NK-92 treated with Interleukin-12 subunit alpha and Interleukin-12 subunit beta, amount 100 ng/mL, for 24 hours (cell line): ENCODE measurements at places on chromosomes 1 and 21.

DNA sequence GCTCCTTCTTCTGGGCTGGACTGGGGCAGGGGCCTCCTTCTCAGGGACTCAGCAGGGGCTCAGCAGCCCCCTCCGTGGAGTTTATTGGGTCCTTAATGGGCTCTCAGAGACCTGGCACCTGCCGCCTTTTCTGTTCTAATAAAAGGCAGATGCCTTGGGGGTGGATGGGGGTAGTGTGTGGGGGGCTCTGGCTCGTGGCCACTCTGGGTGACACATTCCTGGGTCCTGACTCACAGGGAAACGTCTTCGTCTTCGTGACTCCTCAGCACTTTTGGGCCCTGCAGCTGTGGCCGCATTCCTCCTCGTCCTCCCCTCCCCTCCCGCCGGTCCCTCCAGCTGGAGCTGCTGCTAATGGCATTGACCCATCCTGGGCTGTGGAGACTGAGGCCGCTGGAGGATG is 107.8 kb upstream of the WNT4 start:
- no peak for DNase-seq

GRCh38 chr1:233960386-233960785 is 55.9 kb downstream of the SLC35F3 start:
- DNase-seq: no peak

GRCh38 chr1:24605534-24606295 is 37.4 kb upstream of the SRRM1 start:
- no peak for DNase-seq

GRCh38 chr1:3890389-3891328 is 9.4 kb downstream of the C1orf174 start:
- DNase-seq: no peak

- no peak for DNase-seq
Measured at GRCh38 chr1:89363196-89363595, 663 bp upstream of the GBP6 start.

- DNase-seq: no peak
Measured at GRCh38 chr1:172630056-172630818, 28.7 kb upstream of the FASLG start.

DNA sequence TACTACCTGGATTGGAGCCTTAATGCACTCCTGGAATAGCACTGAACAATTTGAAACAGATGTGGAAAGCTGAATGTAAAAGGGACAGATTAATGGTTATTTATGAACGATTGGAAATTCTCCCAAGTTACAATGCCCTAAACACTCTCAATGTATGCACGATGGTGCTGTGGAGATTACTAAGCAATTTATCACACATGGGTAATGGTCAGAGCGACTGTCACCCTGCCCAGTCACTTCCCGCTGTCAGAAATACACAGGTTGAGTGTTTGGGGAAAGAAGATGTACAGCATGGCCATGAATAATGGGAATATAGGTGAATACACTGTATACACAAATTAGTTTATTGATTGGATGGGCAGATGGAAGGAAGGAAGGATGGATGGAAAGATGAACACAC is 342.4 kb downstream of the VAV3 start:
- DNase-seq: no peak

DNA sequence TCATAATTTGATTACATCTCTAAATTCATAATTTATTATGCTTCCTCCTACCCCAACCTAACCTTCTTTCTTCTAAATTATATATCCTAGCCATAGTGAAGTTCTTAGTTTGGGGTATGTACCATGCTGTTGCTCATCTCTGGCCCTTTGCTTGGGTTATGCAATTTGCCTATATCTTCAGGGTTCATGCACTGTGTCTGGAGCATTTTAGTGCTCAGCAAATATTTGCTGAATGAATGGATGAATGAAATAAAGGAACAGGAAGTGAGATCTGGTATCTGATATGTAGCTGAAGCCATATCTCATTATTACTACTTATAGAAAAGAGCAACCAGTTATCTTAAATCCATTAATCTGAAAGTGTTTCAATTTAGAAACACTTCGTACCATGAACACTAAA is 137.6 kb downstream of the GPATCH2 start:
- DNase-seq: no peak

GRCh38 chr1:231162970-231163829 is 1.3 kb downstream of the TRIM67 start:
- DNase-seq: no peak

GRCh38 chr1:168505006-168505405 is 38.8 kb downstream of the XCL2 start:
- DNase-seq: no peak

GRCh38 chr1:154843636-154844296 is 26.3 kb downstream of the KCNN3 start:
- DNase-seq: no peak

DNA sequence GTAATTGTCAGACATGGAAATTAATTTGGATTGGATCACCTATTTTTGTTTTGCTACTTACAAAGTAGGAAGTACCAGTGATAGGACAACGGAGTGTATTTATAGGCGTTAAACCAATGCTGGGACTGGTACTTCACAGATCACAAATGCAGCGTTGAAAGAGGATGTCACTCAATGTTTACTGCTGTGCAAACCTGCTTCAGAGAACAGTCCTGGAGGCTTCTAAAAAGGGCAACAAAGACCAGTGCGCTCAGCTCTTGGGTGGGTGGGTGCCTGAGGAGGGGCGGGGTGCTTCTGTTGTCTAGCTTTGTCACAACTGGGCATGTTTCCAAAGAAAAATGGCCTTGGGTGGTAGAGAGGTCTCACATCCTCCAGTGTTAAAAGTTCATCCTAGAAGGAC is 2.1 kb downstream of the C1orf21 start:
- DNase-seq: no peak

GRCh38 chr1:223819730-223820514 is 25.8 kb downstream of the TP53BP2 start:
- no peak for DNase-seq

- no peak for DNase-seq
Measured at GRCh38 chr1:8238141-8239038, 79.5 kb upstream of the SLC45A1 start.

GRCh38 chr1:99613716-99614115 is 32.2 kb upstream of the PALMD start:
- no peak for DNase-seq

DNA sequence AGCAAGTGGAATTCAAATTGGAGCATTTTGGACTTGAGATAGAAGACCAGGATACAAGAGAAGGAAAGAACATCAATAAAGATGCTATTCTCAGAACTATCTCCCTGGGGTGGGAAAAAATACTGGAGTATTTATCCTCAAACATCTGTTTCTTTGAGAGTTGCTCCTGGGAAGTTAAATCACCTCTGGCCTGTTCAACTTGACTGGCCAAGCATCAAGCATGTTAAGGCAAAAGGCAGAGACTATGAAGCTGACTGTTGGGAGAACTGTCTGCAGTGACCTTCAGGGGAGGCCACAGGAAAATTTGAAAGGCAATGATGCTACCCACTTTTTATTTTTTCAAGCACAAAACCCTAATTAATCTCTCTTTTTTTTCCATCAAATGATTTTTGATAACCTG is 239.0 kb downstream of the NTNG1 start:
- no peak for DNase-seq

DNA sequence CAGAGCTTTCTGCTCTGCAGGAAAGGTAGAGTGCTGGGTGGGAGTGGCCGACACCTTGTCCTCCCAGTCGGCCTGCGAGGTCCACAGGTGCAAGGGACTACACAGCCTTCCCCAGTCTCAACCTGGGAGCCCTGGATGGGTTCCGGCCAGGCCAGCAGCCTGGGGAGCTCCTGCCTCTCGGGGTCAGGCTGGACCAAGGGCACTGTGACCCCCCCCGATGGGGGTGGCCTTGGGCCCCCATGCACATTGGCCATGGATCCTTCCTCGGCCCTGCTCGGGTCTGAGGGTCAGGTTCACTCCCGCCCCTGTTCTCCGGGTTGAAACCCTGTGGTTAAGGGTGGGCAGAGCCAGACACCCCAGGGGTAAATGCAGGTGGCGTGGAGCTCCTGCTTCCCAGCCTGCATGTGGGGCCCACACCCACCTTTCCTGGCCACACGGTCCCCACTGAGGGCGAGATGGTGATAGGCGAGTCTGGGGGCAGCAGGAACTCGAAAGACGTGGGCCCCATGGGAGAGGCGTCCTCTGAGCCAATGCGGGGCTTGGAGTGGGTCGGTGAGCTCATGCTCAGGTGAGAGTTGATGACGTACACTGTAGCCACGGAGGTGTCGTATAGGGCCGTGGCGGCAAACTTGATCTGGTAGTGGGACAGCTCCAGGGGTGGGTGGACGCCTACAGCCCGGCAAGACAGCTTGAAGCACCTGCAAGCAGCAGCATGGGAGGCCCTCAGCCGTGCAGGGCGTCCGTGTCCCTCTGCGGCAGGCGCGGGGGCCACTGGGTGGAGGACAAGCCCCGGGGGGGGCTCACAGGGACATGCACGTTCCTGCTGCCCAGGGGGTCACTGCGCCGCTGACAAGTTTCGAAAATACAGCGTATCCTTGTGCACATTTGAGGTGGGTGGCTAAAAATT is 10.8 kb upstream of the TMEM52 start:
- no peak for DNase-seq

DNA sequence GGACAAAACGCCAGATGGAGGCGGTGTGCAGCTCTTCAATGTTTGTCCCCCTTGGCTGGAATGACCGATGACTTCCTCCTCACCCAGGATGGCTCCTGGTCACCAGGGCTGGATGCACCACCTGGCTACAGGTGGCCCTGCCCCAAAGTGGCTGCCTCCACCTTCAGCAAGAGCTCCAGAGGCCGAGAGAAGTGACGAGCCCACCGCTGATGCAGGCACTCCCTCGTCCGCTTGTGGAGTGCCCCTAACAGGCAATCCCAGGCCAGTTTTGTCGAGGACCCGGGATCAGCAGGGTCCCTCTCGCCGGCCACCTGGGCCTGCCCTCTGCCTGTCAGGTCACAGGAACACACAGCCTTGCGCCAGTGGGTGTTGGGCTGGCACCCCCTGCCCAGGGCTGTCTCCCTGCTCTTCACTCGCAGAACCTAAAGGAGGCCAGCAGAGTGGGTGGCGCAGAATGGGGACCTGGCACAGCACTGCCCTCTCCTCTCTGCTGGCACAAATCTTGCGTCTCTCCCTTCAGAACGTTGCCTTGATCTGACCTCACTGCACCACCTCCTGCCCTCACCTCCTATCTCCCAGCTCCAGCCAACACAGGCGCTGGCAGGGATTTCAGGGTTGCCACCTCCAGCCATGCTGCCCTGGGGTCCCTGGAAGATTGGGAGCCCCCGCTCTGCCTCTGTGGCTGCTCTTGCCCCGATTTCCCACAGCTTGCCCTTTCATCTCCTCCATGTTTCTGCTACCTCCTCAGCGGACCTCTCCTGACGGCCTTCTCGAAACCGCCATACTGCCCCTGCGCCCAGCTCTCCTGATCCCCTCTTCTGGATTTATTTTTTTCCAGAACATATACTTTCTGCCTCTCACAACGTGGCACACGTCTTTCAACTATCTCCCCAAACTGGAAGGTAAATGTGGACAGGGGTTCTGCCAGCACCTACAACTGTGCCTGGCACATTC is 38.6 kb downstream of the SLC45A1 start:
- no peak for DNase-seq

DNA sequence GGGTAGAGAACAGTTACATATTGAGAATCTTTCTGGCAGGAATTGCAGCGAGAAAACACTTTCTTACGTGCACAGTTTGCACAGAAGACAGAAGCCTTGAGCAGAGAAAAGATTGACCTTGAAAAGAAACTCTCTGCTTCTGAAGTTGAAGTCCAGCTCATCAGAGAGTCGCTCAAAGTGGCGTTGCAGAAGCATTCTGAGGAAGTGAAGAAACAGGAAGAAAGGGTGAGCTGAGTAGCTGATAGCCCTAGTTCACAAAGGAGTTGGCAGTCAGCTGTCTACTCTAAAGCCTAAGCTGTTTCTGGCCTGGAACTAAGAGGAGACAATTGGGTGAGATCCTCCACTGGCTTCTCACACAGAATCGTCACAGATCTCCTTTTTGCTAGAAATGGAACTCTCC is 20.3 kb upstream of the SH3BGRL3 start:
- no peak for DNase-seq

GRCh38 chr1:201126832-201127754 is at the start of gene ASCL5:
TSS of gene ASCL5 (minus strand) at chr1:201127184. CDS start at chr1:201115372, 11,812 bp downstream.
- no peak for DNase-seq

- DNase-seq: no peak
Measured at GRCh38 chr1:205030896-205031295, 12.1 kb upstream of the CNTN2 start.

DNA sequence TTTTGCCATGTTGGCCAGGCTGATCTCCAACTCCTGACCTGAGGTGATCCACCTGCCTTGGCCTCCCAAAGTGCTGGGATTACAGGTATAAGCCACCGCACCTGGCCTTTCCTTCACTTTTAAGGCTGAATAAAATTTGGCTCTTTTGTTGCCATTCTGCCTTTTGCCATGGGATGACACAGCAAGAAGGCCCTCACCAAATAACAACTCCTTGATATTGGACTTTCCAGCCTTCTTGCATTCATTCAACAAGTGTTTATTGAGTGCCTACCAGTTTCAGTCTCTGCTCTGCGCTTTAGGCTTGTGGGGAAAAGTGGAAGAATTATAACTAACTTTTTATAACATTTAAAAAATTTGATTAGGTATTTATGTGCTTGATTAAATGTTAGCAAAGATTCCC is 1.9 kb upstream of the NVL start:
- no peak for DNase-seq

- no peak for DNase-seq
Measured at GRCh38 chr1:24027838-24028468, 47.8 kb upstream of the SRSF10 start.

GRCh38 chr1:35675773-35676172 is 34.4 kb upstream of the PSMB2 start:
- no peak for DNase-seq

GRCh38 chr1:220680085-220680687 is 10.0 kb upstream of the C1orf115 start:
- no peak for DNase-seq

GRCh38 chr1:44853201-44853600 is 10.1 kb upstream of the PTCH2 start:
- DNase-seq: no peak

DNA sequence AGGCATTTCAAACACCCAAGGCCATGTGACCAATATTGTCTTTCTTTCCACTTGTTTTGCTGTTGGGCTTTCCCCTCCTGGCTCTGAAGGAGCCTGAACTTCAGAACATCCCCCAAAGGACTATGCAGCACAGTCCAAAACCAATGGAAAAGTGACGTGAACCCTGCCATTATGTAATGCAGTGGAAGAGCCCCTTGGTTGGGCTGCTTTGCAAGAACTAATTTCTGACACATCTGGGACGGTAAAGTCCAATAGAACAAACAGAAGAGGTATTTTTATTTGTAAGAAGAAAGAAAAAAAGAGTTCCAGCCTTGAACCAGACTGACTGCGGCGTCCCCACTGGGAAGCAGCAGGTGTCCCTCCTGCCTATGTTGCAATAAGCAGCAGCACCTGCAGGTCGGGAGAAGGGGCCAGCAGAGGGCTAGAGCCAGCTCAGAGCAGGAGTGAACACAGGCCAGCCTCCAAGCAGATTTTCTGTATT is 116.7 kb downstream of the CDC7 start:
- DNase-seq: no peak

DNA sequence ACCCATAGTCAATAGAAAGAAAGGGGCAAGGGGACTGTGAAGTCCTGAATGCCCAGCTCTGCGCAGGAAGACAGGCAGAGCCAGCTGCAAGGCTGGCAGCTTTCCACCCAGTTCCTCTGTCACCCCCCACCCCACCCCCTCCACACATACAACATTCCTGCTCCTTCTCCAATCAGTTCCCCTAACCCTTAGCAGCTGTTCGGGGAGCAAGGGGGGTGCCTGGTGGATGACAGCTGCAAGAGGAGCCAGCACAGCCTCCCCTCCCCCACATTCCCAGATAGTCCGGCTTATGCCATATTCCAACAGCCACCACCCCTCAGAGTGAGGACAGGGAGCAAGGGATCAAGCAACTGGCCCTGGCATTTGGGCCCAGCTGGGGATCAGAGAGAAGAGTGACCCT is 9.7 kb downstream of the ARHGEF2 start:
- DNase-seq: no peak
